NCI-H2081 treated with DMSO at 0.1 percent for 48 hours (cell line): ENCODE measurements at places on chromosomes 12 and 14.

DNA sequence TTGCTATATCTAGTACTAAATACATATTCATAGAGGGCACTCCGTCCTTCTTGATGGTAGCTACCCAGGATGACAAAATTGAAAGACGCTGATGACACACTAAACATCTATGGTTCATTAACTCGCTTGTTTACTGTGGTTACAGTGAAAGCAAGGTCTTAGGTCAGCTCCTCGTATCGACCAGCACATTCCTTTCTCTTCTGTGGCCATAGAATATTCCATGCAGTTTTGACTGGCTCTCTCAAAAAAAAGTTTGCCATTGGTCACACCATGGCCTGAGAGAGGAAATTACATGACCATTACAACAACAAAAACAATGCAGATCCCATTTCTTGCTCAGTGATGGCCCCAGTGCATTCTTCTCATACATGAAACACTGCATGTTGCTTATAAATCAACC lies 411.4 kb upstream of the SOX5 start:
- no peak for DNase-seq

- DNase-seq, result no peak
Observed at GRCh38 chr12:125070112-125070511, 4.9 kb downstream of the AACS start.

- DNase-seq, result no peak
Observed at GRCh38 chr12:87182696-87183233, 846.4 kb downstream of the C12orf50 start.

GRCh38 chr12:64716839-64717455 lies 42.3 kb downstream of the GNS start:
- DNase-seq, result no peak

- peak; percentile 92 for DNase-seq
Observed at GRCh38 chr14:33943096-33943883, 7.6 kb downstream of the EGLN3 start.

DNA sequence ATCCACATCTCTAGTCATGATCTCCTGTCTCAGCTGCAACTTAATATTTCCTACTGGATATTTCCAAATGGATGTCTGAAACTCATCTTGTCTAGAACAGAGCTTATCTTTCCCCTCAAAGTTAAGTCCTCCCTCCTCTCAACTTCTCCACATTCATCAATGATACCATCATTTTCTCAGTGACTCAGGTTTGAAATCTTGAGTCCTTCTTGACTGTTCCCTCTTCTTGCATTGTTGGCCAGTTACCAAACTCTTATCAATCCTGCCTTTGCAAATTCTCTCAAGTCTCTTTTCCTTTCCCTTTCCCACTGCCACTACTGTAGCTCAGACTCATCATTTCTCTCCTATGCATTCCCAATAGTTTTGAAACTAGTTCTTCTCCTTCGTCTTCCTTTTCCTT lies 14.3 kb upstream of the CHURC1 start:
- DNase-seq, result no peak

- DNase-seq, result no peak
Observed at GRCh38 chr14:71737760-71738159, 194.5 kb upstream of the RGS6 start.

GRCh38 chr14:50070230-50070629 lies 46.1 kb downstream of the VCPKMT start:
- no peak for DNase-seq

GRCh38 chr12:49462083-49462744 lies 76.6 kb upstream of the KCNH3 start:
- DNase-seq, result no peak

DNA sequence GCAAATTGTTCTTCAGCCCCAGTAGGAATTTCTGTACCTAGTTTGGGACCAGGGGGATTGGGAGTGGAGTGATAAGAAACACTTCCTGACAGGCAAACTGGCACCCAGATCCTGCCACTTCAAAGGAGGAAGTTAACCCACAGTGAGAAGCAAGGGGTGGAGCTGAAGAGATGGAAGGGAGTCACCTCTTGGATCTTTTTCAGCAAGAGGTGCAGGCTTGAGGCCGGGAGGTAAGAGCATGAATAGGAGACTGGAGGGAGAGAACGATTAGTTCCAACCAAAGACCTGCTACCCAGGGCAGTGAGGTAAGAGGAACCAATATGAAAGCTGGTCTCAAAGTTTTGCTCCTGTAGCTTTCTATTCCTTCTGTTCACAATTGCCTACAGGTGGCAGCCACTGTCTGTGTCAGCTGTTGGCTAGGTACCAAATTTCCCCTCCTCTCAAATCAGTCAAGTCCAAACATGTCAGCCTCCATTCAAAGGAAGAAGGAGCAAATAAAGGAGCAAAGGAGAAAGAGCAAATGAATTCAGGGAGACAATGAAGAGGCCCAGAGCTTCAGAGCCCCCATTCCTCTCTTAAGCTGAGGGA lies 14.9 kb upstream of the TAC3 start:
- DNase-seq, result no peak

- DNase-seq, result no peak
Observed at GRCh38 chr14:71138448-71139293, 231.4 kb downstream of the PCNX1 start.

GRCh38 chr12:87141091-87141490 lies 884.9 kb upstream of the MGAT4C start:
- no peak for DNase-seq

DNA sequence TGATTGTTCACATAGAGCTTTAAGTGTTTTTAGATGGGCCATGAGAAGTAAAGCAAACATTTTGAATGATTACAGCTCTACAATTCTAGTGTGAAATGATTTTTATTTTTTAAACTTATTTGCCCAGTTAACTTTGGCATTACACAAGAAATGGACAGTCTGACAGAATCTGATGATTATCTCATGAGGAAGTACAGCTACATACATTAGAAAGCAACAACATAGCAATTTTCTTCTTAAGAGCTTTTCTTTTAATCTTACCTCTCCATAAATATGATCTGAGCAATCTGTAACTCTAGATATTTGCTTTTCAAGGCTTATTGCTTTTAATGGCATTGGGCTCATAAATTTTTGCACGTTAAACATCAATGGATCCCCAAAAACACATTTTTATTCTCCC lies 26.5 kb upstream of the PPP1R12A start:
- peak; percentile 96 for DNase-seq

DNA sequence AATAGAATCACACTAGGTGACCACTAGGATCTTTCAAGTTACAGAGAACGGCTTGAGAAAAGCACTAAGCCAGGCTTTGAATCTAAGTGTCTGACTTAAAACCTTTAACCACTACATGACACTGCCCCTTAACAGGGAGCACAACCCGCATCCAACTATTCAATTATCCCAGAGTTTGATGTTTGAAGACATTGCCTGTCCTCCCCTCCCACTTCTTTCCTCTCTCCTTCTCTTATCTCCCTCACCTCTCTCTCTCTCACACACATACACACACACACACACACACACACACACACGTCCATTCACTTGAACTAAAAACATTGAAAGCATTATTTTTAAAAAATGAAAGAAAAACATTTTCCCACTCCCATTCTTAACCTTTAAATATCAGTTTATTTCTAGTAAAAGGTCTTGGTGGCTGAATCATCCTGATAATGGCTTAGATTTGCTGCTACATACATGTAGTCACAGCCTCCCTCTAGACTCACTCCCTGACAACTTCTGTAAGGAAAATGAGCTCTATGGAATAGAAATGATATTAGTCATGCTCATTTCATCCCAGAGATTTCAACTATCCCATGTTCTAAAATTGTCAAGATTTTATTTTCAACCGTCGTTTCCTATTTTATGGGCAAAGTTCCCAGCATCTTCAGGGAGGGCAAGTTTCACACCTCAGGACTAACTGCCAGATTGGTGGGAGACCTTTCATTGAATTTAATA lies 53.5 kb upstream of the RAP1B start:
- DNase-seq, result no peak

DNA sequence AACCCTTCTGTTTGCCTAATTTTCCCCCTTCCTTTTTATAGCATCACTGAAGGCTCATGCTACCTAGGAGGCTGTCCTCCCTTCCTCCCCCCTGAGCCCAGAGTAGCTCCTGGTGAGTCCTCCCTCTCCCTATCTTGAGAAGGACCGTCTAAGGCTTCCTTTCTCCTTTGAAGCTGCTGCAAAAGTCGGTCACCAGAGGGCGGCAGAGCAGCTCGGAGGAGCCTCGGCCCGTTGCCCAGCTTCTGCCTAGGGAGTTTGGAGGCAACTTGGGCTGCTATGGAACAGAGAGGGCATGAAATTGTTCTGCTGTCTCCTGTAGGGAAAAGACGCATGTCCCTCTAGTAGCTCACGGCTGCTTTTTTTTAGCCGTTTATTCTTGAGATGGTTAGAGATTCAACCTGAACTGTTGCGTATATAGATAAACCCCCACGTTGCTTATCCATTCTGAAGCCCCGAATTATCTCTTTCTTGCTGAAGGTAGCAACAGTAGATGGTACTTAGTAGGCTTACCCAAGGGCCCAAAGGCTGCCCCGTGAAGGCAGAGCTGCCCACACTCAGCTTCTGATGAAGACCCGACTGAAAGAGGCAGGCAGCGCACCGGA lies 5.7 kb downstream of the WNT5B start:
- no peak for DNase-seq

GRCh38 chr12:66573605-66574004 lies 105.3 kb downstream of the GRIP1 start:
- no peak for DNase-seq

DNA sequence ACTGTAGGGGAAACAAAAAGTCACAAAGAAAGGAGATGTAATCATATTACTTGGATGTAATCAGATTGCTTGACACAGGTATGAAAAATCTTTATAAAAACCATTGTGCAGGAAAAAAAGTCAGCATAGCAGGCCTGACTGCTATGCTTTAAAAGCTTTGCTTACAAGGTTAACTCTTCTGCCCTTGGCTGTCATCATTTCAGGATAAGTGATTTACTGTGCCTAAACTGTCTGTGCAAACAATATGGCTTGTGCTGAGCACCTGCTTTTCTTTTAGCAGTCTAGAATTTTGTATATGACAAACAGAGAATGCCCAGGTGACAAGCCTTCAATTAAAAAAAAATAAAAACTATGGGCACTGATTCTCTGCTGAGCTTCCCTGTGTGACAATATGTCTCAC lies 63.8 kb upstream of the PLEKHG7 start:
- DNase-seq, result peak; percentile 5

- DNase-seq, result no peak
Observed at GRCh38 chr12:130988751-130989150, 35.0 kb downstream of the ADGRD1 start.

DNA sequence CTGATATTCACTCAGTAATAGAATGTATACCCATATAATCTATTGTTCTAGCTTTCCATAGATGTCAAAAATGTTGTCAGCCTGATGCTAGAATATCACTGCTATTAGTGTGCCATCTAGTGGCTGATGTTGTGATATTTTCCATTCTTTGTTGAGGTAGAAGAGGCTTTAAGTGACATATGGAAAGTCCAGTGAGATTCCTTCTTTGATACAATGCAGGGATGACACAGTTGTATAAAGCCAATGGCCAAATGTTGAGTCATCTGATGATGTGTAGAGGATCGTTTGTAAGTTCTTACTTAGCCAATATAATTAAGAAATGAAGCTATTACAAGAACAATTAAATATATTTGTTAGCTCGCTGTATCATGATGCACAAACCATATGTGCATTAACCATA lies 58.1 kb upstream of the PCED1B start:
- DNase-seq, result peak; percentile 46

DNA sequence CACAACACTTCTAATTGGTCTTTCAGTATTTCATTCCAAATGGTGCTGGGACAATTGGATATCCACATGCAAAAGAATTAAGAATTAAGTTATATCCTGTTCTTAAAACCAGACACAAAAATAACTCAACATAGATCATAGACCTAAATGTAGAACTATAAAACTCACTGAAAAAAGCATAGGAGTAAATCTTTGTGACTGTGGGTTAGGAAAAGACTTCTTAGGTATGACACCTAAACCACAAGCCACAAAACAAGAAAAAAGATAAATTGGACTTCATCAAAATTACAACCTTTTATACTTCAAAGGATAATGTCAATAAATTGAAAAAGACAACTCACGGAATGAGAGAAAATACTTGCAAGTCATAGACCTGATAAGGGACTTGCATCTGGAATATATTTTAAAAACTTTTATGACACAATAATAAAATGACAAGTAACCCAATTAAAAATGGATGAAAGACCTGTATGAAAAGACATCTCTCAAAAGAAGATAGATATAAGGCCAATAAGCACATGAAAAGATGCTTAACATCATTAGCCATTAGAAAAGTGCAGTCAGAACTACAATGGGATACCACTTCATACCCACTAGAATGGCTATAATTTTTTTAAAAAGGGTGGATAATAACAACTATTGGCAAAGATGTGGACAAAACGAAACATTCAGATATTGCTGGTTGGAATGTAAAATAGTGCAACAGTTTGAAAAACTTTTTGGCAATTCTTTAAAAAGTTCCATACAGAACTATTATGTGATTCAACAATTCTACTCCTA lies 72.5 kb upstream of the SLC38A4 start:
- no peak for DNase-seq

DNA sequence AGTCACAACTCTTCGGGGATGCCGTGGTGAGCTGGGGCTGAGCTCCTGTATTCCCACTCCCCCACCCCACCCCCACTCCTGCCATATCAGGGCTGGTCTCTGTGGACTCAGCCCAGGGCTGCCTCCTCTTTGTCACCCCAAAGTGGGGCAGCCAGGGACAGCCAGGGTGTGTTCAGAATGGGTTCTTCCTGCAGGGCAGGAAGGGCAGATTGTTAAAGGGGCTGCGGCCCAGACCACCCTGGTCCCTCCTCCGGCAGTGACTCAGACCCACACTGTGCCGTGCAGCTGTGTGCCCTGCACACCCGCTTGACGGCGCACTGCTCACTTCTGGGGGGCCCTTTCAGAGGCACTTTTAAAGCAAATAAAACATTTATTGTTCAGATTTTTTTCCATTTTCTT lies 9.3 kb downstream of the SLC48A1 start:
- no peak for DNase-seq

DNA sequence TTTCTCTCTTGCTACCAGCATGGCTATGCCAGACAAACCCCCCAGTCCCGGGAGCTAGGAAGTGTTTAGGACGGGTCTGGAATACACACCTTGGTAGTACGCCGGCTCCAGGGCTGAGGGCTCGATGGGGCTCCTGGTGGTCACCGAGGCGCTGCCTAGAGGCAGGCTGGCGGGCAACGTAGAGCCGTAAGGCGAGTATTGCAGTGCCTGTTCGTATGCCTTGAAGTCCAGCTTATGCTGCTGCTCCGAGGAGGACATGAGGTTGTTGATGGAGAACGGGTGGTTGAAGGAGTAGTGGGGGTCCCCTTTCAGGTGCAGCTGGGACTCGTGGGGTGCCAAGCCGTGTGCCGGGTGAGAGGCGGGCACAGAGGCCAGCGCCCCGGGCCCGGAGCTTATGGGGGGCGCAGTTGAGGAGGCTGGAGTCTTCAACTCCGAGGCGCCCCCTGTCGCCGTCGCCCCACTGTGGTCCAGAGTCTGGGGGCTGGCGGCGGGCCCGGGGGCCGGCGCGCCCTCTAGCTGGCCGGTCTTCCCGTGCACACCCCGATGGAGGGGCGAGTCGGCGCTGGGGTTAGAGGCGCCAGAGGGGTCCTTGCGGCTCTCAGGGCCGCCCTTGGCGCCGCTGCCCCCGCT lies 3.6 kb downstream of the FOXA1 start:
- DNase-seq, result no peak

DNA sequence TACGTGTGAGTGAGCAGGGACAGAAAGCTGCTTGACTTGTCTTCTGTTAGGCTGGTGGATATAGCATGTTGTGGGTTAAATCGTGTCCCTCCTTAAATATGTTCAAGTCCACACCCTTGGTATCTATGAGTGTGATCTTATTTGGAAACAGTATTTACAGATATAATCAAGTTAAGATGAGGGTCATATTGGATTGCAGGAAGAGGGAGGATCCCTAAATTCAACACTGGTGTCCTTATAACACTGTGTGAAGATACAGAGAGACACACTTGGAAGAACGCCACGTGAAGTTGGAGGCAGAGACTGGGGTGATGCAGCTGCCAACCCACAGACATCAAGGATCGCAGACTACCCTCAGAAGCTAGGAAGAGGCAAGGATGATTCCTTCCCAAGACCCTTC lies 275.2 kb upstream of the SSTR1 start:
- DNase-seq, result no peak
